ENCODE measurements at places on chromosomes 6 and 20.

DNA sequence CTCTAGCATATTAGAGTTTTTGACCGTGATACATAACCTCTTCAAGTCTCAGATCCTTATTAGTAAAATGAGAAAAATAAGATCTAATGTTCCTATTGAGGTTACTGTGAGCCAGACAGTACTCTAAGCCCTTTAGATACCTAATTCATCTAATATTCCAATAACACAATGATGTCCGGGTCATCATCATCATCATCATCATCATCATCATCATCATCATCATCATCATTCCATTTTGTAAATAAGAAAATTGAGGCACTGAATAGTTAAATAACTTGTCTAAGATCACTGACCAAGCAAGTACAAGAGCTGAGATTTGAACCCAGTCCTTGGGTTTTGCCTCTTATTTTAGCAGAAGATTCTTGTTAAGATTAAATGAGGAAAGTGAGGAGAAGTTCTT is 643.0 kb downstream of the HDGFL1 start:
- DNase-seq, result no peak

GRCh38 chr6:48110436-48111142 is 408 bp downstream of the PTCHD4 start:
- DNase-seq, result no peak

DNA sequence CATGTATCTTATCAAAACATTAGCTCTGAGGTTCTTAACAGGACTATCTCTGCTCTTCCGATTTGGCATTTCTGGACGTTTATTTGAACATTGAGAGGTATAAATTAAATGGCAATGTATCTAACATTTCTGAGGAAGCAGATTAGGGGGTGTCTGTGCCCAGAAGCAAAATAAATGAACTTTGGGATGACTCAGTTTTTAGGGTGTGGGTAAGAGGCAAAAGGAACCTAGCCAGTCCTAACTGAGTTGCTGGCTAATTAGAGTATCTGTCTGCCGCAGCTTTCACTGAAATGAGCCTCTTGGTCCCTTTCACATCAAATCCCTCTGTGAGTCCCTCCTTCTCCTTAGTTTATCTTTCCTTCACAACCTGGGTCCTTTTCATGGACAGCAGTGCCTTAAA is 1.1 kb downstream of the RNF144B start:
- DNase-seq, result no peak

DNA sequence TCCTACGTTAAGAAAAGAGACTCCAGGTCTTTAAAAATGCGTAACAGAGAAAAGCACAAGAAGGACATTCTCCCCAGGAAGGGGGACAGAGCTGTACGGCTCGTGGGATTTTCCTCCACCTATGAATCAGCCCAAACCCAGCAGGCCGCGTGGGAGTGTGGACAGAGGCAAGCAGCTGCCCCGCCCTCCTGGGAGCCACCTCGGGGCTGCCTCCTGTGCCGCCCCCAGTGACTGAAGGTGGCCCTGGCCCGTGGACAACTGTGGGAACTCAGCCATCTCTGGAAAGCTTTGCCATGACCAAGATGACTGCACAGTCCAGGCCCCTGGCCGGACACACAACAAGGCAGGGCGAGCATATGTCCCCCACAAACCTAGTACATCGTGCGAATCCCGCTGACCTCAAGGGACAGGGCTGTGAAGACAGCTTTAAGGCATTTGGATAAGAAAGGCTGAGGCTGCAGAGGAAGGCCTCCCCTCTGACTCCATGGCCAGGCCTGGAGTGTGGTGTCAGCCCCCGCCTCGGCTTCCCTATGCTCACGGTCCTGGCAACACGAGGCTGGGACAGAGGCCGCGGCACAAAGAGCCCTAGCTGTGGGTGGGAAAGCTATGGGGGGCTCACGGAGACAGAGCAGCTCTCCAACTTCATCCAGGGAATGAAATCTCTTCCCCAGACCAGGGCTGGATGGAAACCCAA is 26.9 kb downstream of the PXDC1 start:
- no peak for DNase-seq

- no peak for DNase-seq
Measured at GRCh38 chr6:56350628-56351260, 103.4 kb upstream of the COL21A1 start.

DNA sequence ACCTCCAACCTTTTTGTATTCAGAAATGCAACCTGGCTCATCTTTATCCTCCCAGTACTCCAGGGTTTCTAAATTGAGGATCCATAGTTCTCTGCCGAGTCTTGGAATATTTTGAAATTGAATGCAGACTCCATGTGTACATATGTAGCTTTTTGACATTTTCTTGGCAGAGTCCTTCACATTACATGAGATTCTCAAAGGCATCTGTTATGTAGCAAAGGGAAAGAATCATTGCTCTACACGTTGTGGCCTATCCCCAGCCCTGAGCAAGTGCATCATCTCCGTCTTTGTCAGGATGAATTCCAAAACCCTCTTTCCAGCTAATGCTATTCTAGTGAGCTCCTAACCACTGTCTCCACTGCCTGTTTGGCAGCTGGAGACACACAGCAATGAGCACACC is 742.9 kb downstream of the DHX35 start:
- DNase-seq, result no peak

DNA sequence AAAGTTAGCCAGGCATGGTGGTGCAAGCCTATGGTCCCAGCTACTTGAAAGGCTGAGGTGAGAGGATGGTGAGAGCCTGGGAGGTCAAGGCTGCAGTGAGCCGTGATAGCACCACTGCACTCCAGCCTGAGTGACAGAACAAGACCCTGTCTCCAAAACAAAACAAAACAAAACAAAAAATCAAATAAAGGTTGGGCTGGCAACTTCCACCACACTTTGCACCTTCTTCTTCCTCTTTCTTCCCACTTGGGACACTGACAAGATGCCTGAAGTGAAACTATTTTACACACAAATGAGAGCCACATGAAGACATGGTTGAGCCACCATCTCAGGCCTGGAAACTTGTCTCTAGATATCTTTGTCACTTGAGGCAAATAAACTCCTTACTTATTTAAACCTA is 53.8 kb upstream of the CCDC28A start:
- DNase-seq, result no peak

All from activated CD4-positive, CD25-positive, alpha-beta regulatory T cell (primary cell).